ENCODE measurements at places on chromosomes 1 and 21.

- no peak for DNase-seq
Observed at GRCh38 chr21:34592120-34592955, 22.6 kb downstream of the RCAN1 start.

DNA sequence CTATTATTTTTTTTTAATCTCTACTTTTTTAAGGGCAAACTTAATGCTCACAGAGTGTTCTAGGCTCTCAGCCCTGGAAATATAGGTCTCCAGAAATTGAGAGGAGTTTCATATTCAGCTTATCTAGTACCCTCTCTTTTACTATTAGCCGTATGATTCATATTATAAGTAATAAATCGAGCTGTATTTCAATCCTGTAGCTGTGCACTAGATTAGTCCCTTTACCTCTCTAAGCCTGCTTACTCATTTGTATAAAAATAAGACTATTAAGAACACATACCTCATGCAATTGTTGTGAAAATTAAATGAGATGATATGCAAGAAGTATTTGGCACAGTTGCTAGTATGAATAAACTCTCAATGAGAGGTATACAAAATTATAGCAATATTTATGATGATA lies 128.2 kb upstream of the HOOK1 start:
- no peak for DNase-seq

DNA sequence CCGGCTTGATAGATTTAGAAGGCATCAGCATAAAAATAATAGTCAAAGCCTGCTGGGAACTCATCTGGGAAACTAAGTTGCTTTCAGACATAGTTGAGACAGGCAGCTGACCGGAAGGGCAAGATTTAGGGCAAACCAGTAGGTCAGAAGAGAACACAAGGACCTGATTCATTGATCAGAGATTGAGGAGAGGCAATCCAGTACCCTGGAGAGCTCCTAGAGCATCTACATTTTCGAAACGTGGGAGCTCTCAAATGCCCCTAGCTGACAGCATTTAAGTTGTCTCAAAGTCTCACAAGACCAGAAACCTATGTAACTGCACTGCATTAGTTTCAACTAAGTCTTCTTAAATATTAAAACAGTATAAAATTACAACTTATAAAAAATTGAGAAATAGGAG lies 22.9 kb upstream of the MTF2 start:
- no peak for DNase-seq

GRCh38 chr1:150283260-150283659 lies 906 bp downstream of the CIART start:
- no peak for DNase-seq

- no peak for DNase-seq
Observed at GRCh38 chr1:2833454-2834145, 32.1 kb upstream of the TTC34 start.

DNA sequence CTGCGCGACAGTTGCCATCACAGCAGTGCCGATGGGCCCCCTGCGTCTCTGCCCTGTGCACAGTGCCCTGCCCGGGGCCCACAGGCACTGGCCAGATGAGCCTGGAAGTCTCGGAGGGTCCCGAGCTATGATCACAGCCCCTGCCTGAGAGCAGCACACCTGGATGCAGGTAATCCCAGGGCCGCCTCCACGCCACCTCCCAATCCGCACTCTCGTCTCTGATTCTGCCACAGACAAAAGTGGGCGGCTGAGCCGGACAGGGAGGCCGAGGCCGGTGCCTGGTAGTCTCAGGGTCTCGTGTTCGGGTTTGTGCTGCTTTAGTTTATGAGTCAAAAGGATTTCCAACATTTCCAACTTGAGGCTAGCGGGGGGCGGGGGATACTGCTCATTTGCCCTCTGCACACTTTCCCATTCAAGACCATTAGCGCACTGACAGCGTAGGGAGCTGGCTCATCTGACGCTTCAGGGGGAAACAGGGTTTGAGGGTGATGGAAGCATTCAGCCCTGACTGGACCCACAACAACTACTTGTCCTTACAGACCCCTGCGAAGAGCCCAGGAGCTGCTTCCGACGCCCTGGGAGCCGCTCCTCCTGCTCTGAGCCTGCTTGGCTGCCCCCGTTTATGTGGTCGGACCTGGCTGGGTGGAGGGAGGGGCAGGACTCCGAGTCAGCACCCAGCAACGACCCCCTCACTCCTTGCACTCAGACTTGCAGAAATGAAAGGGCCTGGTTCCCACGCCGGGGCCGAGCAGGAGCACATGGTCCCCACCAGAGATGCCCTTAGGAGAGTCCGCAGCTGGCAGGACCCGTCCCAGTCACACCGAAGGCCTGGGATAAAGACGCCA lies 1.8 kb upstream of the TTC34 start:
- no peak for DNase-seq

- DNase-seq, result no peak
Observed at GRCh38 chr1:35085421-35085820, 6.2 kb downstream of the ZMYM1 start.

- no peak for DNase-seq
Observed at GRCh38 chr21:43786300-43786806, 3.0 kb upstream of the RRP1 start.

DNA sequence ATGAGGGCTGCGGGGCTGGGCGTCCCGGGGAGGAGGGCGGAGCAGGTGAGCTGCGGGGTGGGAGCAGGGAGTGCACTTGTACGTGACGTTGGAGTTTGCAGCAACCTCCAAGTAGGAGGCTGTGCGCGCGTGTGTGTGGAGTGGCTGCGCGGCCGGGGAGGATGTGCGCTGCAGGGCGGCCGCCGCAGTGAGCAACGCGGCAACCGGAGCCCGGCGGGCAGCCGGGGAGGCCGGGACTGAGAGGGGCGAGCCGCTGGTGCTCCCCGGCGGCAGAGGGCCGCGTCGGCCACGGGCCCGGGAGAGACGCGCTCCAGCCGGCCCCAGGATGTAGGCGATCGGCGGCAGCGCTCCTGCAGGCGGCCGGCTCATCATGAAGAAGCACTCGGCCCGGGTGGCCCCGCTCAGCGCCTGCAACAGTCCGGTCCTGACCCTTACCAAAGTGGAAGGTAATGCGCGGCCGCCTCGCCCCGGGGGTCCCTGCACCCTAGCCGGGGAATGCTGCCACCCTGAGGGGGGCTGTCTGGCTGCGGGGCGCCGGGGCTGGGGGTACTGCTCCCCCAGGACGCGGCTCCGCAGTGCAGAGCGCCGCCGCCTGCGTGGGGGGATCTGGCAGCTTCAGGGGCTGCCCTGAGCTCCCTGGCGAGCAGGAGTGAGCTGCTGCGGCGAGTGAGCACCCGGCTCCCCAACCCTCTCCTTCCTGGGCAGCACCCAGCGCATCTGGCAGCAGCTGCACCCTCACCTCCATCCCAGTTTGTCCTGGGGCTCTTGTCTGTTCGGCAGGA lies 158.9 kb upstream of the COA6 start:
- DNase-seq, result no peak

- no peak for DNase-seq
Observed at GRCh38 chr1:5921671-5922070, 70.6 kb downstream of the NPHP4 start.

DNA sequence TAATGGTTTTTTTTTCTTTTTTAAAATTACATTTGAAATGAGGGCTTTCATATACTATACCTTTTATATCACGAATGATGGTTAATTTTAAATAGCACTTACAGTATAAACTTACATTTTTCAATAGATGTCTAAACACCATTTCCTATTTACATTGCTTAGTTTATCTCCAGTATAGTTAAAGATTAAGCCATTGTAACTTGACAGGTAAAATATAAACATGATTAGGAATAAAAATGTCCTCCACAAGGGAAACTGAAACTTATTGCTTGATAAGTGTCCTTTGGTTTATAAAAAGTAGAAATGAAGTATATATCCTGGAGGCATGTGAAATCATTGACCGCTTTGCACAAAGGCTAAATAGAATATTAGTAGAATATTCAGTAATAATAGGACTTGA lies 20.2 kb downstream of the CTH start:
- DNase-seq, result no peak

DNA sequence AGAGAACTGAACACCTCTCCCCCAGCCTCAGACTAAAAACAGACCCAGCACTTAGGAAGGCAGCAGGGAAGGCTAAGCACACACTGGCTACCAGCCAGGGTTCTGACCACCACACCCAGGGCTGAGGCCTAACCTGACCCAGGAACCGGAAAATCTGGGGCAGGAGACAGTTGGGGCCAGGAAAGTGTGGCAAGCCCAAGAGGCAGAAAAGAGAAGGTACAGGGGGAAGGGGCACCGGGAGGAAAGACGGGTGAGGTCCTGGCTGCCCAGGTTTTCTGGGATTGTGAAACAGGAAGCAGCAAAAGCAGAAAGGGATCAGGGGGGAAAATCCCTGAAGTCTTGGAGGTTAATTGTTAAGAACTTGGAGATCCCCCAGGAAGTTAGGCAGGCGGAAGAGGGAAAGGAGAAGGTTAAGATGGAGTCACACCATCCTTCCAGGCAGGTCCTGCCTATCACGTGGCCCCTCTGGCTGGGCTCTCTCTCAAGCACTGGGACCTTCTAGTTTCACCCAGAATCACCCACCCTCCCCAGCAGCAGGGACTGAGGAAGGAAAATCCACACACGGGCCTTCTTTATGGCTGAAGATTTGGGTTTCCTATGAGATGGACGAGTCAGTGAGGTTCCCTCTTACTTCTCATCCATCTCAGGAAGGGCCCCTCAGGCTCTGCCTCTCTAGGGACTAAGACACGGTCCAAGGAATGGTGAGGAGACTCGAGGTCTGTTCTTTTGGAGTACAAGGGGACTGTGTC lies 2.6 kb downstream of the HDGF start:
- DNase-seq, result no peak

- no peak for DNase-seq
Observed at GRCh38 chr1:6035303-6035702, 10.4 kb upstream of the KCNAB2 start.

GRCh38 chr1:57831624-57832023 lies 407.8 kb upstream of the DAB1 start:
- DNase-seq, result no peak

- no peak for DNase-seq
Observed at GRCh38 chr21:34289856-34290255, 74.0 kb upstream of the KCNE2 start.

DNA sequence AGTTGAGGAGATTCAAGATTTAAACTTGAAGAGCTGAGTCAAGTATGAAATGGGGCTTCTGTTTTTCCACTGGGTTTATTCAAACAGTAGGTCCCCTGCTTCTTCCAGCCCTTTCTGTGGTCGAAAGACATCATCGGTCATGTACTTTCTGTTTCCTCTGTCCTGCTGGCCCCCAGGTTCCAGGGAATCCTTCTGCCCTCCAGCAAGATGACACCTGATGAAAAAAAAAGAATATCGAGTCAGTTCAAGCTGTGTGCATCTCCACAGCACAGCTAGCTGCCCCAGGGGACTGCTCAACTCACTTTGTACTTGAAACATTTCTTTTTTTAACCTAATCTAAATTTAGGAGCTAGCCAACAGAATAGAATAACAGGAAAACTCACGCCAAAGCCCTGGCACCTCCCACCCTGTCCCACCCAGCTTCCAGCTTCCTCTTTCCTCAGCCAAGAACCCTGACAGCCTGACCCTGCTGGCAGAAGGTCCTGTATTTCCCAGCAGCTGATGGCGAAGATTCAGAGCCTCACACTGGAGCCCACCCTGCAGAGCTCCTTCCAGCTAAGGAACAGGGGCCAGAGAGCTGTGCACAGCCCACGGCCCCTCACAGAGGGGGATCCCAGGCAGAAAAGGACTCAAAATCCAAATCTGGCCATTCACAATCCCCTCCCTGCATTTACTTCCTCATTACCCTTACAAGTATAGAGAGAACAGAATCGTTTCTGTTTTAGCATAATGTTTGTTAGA lies 176.5 kb downstream of the PSMG1 start:
- no peak for DNase-seq

GRCh38 chr21:33824156-33824941 lies 91.3 kb downstream of the ATP5PO start:
- no peak for DNase-seq

DNA sequence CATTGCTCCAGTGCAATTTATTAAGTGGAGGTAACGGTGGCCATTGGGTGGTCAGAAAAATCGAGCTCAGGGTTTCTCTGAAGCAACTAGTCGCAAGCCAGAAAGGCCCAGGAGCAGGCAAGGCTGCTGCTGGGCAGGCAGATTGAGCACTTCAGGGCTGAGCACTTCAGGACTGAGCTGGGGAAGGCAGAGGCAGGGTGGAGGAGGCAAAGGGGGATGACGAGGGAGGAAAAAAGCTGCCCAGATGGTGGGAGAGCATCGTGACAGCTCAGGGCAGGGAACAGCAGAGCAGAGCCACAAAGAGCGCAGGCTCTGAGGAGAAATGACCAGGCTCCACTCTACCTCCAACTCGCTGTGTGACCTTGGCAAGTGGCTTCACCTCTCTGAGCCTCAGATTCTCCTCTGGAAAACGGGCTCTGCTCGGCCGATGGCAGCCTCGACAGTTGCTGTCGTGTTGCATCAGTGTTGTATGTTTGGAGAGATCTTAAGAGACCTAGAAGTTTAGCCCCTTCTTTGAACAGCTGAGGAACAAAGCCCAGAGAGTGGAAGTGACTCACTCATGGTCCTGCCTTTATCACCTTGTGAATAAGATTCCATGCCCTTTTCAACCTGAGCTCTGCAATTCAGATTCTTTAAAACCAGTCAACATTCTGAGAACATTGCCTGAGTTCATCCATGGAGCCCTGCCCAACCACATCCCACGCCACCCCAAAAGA lies 141.4 kb downstream of the SYF2 start:
- no peak for DNase-seq

DNA sequence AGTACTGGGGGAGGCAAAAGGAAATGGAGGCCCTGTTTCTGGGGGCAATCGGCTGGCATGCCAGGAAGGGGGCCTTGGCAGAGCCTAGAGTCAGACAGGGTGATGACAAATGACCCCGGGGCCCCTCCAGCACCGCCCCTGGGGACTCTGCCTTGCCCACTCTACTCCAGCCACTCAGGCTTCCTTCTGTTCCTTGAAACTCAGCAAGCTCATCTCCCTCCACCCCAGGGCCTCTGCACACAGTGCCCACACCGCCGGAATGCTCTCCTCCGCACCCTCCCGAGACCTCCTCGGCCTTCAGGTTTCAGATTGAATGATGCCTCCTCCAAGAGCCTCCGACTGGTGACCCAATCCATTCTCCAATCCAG lies 122.5 kb upstream of the ZBTB40 start:
- DNase-seq, result no peak

- no peak for DNase-seq
Observed at GRCh38 chr1:74579425-74579824, 67.0 kb upstream of the LRRC53 start.

DNA sequence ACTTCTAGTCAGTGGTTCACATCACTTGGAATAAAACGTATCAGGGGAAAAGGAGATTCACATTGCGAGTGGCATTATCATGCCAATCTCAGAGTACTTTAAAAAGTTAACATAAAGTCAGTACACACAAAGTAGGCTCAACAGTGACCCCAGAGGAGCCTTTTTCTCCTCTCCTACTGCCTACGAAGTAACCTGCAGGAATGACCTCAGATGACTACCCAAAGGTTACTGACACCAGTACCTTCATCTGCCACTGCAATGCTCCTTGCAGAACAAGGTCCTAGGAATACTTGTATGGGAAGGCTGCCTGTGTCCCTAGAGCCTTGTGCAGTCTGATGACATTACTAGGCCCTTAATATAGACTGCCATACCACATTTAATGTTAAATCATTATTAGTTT lies 389.8 kb upstream of the LYPLAL1 start:
- no peak for DNase-seq

Measured in stimulated activated CD8-positive, alpha-beta memory T cell treated with anti-CD3 and anti-CD28 coated beads, Interleukin-7, amount 100 ng/mL, for 48 hours (primary cell).